EH (cell line): ENCODE measurements at places on chromosomes 4 and X.
A peak's percentile ranks its signal among the peaks of the same experiment; 100 is the strongest.

DNA sequence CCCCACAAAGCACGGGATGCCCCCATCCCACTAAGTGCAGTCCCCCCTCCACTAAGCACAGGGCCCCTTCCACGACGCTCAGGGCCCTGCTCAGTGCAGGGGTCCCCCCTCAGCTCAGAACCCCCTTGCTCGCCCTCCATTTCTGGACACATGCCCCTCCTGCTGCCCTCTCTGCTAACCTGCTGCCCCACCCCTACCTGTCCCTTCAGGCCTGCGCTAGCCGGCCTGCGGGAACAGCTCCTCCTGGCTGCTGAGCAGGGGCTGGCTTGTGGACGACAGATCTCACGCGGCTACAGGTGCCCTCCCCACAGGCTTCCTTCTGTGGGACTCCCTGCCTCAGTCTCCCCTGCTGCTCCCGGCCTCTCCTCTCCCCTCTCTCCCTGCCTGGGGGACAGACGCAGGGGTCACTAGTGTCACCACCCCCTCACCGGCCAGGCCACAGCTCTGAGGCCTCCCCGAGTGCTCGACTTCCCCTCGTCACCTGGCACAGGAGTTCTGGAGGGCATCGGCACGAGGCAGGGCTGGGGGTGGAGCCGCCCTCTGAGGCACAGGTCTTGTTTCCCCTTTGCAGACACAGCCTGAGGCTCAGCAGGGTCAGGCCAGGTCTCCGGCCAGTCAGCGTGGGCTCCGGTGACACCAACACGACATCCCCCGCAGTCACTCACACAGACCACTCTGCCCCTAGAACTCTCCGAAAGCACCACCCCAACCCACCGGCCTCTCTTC is 21.6 kb downstream of the GAK start:
- DNase-seq = no peak

- DNase-seq = no peak
These were observed 388.3 kb downstream of the PDGFC start for GRCh38 chr4:156583265-156583664.

DNA sequence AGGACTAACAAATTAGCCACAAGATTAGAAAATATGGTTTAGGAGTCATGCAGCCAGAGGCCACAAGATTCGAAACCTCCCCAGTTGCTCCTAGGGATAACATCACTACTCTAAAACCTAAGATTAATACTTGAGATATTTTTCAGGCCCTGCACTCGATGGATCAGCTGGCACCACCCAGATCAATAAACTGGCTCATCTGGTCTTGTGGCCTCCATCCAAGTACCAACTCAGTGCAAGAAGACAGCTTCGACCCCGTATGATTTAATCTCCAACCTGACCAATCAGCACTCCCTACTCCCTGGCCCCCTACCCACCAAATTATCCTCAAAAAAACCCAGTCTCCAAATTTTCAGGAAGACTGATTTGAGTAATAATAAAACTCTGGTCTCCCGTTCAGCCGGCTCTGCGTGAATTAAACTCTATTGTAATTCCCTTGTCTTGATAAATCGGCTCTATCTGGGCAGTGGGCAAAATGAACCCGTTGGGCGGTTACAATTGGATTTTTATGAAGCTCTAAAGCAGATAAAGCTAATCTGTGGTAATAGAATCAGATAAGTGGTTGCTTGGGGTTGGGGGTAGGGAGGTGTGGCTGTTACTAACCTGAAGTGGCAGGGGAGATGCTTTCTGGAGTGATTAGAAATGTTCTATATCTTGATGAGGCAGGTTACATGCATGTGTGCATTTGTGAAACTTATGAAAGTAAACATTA is 91.8 kb upstream of the ATXN3L start:
- no peak for DNase-seq

DNA sequence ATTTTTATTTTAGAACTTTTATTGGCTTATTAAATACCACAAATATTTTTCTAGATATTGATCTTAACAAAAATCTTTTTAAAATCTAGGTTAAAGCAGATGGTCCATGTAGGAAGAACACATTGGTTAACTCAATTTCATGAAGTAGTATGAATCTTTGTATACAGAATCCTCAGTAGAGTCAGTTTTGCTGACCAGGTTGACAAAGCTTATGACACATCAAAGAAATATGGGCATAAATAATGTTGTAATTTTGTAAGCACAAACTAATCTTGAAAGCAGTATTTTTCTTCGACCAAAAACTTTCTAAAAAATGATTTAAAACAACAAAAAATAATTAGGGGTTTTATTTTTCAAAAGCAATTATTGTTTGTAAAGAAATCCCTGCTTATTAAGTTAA is 479.3 kb upstream of the PCDH10 start:
- DNase-seq = no peak

GRCh38 chrX:72381439-72382201 is 75.9 kb upstream of the CITED1 start:
- no peak for DNase-seq

- DNase-seq = no peak
These were observed 158.5 kb downstream of the DHX15 start for GRCh38 chr4:24425863-24426262.

- peak; percentile 88 for DNase-seq
These were observed 119.7 kb downstream of the NFKB1 start for GRCh38 chr4:102620697-102621497.

DNA sequence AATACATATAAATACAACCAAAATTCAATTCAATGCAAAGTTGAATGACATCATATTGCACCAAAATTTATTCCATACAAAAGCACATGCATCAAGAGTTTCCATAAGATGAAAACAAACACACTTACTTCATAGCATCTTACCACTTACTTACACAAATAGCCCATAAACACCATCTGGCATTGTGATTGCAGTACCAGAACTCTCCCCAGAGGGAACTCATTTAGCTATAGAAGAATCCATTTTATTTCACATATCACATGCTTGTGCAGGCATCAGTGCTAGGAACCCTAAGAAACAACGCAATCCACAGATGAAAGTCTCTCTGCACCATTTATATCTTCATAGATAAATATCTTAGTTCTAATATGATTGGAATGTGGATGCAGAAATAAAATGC is 77.9 kb downstream of the SLC7A11 start:
- no peak for DNase-seq

GRCh38 chr4:8211737-8212581 is 12.9 kb downstream of the SH3TC1 start:
- no peak for DNase-seq

DNA sequence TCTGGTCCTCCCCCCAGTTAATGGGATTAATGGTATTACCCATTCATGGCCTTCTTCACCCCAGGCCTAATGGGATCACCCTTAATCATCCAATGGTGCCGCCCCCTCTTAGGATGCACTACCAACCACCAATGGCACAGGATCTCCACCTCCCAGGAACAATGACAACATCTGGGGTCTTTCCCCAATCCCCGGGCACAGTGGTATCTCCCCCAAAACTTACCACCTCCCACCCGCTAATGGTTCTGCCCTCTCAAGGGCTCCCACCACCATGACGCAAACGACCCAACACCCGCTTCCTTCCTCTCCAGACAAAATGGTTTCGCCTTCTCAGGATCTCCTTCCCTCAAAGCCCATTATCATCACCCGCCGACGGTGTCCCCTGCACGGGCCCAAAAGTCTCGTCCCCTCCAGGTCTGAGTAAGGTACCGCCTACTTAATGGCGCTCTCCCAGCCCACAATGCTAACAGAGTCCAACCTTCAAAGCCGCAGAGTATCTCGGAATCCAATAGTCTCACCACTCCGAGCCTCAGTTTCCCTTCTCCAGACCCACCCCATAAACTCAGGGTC is 458 bp downstream of the GRIPAP1 start:
- peak; percentile 40 for DNase-seq

DNA sequence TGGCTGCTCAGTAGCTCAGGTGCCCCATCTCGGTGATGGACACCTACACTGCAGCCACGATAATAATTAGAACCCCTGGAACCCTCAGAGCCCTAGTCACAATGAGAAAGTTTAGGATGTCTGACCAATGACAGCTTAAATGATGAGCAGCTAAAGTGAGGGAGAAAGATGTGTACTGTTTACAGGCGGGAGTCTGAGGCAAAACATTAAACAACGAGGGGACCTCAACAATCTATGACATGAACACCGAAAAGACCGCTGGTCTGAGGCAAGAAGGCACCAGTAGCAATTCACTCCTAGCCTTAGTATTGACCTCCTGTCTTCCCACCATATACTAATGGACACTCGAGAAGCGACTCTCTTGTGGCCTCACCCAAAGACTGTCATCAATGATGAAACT is 369.5 kb upstream of the SMIM31 start:
- DNase-seq = no peak

DNA sequence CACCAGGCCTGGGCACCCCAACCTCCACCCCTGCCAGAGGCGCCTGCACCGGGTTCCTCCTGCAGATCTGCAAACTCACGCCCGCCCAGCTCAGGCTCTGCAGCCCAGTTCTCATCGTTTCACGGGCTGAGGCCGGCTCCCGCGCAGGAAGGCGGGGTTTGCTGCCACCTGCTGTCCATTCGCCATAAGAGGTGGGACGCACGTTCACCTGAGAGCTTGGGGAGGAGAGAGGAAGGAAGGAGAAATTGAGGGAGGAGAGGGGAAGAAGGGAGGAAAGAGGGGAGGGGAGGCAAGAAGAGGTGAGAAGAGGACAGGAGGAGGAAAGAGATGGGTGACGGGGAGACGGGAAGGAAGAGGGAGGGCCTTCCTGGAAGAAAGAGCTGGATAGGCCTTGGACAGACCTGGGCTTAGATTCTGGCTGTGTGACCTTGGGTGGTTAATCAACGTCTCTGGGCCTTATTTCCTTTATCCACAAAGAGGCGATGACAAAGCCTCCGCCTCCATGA is 114.5 kb downstream of the ADRA2C start:
- peak; percentile 62 for DNase-seq

GRCh38 chrX:129450123-129450522 is 73.2 kb downstream of the SMARCA1 start:
- no peak for DNase-seq

- peak; percentile 10 for DNase-seq
These were observed 127.7 kb downstream of the SLC7A11 start for GRCh38 chr4:138114434-138114833.
